ENCODE measurements at places on chromosomes 11 and 22.

GRCh38 chr22:20102203-20102780 is 13.6 kb upstream of the RANBP1 start:
- no peak for DNase-seq

GRCh38 chr11:42816471-42816870 is 495.3 kb upstream of the API5 start:
- DNase-seq: no peak

DNA sequence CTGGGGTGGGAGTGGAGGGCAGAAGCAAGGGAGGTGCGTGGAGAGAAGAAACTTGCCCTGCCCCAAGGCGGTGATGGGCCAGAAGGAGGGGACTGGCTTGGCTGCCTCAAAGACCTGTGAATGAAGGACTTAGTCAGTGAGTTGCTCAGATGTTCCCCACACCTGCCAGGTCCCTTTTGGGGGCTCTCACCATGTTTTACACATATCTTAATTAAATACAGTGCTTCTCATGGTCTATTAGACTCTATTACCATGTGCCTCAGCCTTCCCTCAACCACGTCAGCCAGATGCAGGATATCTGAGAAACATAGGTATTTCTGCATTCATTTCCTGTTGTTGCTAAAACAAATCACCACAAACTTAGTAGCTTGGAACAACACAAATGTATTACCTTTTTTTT is 429.5 kb downstream of the BUD13 start:
- no peak for DNase-seq

- DNase-seq: no peak
Measured at GRCh38 chr22:32701034-32701433, 100.5 kb upstream of the TIMP3 start.

DNA sequence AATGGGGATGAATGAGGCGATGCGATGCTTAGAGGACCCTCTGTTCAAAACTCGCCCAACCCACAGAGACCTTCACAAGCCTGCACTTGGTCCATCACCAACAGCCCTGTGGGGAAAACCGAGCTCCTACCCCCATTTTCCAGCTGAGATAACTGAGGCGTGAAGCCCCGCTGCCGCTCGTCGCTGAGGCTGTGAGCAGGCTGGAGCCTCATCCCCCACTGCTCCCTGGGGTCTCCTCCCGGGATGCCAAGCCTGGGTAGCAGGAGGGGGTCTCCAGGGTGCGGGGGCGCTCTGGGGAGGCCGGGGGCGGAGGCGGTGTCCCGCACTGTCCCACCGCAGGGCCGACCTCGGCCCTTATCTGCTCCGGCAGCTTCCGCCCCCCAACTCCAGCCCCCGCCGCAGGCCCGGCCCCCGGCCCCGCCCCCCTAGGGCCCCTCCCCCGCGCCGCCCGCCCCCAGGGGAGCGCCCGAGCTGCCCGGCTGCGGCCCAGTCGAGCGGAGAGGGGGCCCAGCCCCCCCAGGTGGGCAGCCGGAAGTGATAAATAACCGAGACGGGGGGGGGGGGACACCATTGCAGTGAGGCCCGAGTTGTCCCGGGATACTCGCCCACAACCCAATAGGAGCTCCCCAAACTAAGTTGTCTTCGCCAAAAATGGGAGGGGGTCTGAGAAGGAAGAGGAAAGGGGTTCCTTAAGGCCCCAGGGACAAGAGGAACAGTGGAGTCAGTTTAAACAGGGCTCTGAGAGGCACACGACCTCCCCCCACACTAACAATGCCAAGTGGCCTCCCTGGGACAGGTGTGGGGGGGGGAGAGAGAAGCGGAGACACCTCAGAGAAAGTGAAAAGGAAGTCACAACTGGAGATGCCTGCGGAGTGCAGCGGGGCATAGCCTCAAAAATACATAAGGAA is 8.3 kb upstream of the SLC39A13 start:
- DNase-seq: no peak

DNA sequence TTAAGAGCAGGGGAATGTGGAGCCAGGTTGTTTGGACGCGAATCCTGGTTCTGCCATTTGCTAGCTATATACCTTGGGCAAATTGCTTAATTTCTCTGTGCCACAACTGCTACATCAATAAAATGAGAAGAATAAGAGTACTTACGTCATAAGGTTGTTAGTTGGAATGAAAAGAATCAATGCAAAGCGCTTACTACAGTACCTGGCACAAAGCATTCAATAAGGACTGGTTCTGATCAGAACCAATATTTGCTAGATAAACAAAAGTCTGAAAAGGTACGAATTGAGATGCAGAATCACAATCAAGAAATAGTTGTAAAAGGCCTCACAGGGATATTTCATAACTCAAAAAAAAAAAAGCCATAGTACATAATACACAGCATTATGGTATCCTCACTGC is 11.2 kb downstream of the AMBRA1 start:
- DNase-seq: no peak

DNA sequence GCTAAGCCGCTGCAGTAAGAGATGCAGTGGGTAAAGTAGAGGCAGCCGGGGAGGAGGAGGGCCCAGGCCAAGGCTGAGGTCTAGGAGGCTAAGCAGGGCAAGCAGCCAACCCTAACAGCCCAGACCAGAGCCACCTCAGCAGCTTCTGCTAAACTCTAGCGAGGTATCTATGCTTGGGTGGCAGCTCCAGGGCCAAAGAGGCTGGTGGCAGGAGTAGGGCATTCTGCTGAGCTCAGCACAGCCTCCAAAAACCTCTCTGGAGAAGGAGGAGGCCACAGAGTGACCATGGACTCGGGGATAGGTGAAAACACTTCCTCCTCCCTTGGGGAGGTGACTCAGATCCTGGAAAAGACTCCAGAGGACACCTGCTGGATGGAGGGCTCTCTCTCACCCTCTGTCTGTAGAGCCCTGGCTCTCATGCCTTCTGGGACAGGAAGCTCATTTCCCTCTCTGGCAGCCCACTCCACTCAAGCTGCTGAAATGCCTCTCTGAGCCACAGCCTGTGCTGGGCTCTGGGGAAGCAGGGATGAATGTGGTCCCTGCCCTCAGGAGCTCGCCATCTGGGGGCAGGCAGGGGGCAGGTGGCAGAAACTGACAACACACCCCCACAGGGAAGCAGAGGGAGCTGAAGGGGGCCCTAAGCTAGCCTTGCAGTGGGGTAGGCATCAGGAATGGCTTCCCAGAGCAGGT is 16.5 kb upstream of the TPBGL start:
- no peak for DNase-seq

GRCh38 chr22:32745251-32745995 is 56.1 kb upstream of the TIMP3 start:
- DNase-seq: no peak
